Stimulated activated CD4-positive, alpha-beta T cell treated with anti-CD3 and anti-CD28 coated beads, Interleukin-12 subunit alpha, Interleukin-12 subunit beta, amount 100 ng/mL, for 4 hours (primary cell): ENCODE measurements at places on chromosomes 3 and 15.

- no peak for DNase-seq
These were observed 239.3 kb downstream of the CPNE4 start for GRCh38 chr3:131795390-131796090.

DNA sequence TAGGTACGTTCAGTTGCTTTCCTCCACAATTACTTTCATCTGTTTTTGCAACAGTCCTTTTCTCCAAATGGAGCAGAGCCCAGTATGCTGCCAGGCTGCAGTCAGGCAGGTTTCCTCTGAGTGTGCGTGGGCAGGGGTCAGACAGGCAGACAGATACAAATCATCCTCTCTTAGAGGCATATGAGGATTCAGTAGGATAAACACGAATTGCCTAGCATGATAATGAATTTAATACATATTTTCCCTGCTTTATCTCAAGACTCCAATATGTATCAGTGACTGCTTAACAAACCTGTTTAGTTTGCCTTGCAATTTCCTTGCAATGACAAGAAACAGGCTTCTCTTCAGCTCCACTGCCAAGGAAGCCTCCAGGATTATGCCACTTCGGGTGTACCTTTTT, 140.7 kb upstream of the NR2E3 start:
- DNase-seq: no peak

DNA sequence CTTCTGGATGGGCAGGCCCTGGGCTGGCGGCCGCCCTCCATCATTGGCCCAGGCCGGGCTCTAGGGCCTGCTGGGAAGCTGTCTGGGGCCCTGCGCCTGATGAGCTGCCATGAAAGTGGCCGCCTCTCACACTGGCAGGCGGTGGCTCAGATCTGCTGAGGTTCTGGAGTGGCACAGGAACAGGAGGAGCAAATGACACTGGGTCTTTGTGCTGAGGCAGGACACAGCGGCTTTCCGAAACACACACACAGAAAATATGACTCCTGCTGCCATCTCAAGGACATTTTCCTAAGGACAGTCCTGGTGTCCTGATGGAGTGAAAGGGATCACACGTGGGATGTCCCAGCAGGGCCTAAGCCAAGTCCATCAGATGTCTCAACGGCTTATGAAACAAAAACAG, 103.5 kb downstream of the NUP210 start:
- no peak for DNase-seq

DNA sequence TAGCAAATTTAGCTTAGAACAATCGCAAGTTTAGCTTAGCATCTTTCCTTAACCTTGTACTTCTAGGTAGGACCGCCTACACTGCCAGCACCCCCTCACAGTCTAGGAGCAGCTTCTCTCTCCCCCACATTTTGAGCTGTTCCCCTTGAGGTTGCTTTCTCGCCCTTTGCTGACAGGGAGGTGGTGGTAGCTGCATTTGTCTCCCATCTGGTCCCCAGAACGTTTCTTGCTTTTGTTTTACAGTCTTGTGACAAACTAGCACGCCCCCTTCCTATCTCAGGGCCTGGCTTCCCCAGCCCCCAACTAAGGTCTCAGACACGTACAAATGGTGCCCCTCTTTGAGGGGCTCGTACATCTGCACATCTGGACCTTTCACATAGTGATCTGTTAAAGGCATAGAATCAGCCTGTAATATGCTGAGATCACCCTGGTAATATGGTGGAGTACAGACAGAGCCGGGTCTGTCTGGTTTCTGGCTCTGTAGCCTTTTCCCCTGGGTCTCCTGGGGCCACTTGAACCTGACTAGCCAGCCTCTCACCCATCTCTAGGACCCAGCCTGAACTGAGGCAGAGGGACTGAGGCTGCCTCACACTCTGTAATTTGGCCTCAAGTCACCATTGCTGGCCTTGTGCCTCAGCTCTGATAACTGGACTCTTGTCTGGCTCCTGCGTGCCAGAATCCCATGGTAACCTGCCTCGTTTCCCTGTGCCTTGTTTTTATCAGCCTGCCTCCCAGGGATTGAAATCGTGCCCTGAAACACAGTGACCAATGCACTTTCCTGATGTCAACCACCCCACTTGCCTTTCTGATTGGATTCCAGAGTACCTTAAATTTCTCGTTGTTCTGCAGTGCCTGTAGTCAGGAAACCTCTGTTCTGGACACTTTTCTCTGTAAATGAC, 27.7 kb downstream of the CRTC3 start:
- no peak for DNase-seq

DNA sequence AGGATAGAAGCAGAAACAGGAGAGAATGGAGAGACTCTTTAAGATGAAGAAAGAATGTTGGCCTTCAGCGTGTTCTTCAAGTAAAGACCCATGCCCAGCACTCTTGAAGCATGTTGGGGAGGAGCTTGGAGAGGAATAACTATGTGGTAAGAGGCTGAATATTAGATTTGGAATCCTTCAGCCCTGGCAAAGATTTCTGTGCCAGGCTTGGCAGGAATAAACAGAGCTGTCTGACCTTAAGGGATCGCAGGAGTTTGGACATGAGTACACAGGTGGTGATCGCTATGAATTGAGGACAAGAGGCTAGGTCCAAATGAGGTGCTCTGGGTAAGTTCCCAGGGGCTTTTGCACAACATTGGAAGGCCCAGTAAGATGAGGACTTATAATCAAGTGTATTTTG, 132.6 kb upstream of the TBL1XR1 start:
- DNase-seq: no peak

GRCh38 chr3:193857996-193858395, 265.0 kb downstream of the OPA1 start:
- DNase-seq: no peak

GRCh38 chr15:87099916-87100315, 1020.2 kb downstream of the AGBL1 start:
- DNase-seq: no peak

DNA sequence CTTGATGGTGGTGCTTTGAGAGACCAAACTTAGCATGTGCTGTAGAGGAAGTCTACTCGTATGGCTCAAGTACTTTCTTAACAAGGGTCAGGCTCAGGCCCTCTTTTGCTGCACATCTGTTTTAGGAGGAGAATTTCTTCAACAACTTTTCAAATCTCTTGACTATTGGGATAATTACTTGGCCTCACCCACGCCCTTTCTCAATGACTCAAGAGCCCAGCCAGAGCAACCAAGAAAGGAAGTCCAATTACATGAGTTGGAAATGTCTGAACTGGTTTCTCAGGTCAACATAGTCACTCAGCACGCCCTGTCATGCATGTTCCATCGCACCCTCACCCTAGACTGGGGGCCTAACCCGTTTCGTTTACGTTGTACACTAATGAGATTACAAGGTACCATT, 44.8 kb upstream of the UMPS start:
- no peak for DNase-seq

DNA sequence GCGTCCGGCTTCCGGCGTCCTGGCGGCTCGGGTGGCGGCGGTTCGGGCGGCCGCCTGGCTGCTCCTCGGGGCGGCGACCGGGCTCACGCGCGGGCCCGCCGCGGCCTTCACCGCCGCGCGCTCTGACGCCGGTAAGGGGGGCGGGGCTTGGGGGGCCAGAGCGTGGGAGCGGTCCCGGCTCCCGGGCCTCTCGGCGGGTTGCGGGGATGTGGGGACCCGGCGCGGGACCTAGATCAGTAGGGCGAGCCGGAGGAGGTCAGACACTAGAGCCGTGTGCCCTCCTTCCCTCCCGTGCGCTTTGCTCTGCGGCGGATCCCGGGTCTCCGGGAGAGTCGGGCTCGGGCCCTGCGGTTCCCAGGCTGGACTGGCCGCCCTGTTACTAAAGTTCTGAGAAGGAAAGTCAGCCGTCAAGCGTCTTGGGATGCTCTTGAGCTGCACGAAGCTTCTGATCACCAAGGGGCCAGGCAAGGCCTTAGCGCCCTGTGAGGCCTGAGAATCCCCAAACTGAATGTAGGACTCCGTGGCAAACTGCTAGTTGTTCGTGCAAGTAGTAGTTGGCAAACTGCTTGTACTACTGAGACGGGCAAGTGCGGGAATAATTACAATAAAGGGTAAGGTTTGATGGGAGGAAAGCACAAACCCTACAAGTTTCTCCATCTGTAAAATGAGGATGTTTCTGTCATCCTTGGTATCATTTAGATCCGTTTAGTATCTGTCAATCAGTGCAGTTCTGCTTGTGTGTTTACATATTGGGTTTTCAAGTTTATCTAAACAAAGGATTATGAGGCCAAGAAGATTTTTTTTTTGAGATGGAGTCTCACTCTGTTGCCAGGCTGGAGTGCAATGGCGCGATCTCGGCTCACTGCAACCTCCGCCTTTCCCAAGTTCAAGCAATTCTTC, 587 bp downstream of the PIGX start:
- peak; percentile 70 for DNase-seq

DNA sequence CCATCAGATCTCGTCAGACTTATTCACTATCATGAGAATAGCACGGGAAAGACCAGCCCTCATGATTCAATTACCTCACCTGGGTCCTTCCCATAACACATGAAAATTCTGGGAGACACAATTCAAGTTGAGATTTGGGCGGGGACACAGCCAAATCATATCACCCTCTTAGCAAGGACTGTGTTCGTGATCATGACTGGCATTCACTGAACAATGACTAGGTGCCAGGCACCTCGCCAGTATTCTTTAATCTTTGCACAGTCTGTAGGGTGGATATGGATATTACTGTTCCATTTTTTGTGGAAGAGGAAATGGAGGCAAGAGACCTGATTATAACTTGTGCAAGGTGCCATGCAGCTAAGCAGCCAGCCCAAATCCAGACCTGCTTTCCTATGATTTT, 77.5 kb downstream of the IGF1R start:
- DNase-seq: no peak

GRCh38 chr15:101050623-101051290, 131.6 kb downstream of the LRRK1 start:
- DNase-seq: no peak

DNA sequence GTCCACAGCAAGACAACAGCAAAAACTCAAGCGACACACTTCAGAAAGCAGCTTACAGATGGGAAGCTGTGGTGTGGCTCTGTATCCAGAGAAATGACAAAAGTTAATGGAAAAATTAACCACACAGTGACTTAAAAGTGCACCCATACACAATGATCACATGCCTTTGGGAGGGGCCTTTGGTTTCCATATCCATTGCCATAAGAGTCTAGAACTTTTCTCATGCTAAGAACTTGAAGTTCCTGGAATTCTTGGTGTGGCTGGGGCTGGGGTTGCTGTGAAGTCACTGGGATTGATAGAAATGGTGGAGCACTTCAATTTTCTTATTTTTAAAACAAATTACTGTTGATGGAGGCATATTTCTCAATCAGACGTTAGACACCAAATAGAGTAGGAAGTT, 108.6 kb upstream of the FEZF2 start:
- no peak for DNase-seq

GRCh38 chr3:105944276-105944675, 75.5 kb upstream of the CBLB start:
- no peak for DNase-seq

DNA sequence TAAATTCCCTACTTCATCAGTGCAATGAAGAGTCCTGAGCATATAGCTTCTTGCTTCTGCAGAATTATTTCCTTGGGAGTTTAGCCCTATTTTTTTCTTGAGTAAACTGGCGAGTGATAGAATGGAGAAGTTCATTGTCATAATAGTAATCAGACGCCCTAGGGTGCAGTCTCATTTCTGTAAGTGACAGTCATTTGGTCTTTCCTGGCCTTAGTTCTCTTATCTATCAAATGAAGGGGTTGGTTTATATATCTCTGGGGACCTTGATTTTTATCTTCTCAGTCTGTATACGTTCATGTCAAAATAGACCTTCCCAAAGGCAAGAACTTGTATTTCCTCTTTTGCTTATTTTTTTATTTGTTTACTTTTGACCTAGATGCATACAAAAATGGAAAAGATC, 9.9 kb upstream of the ALPK3 start:
- no peak for DNase-seq

DNA sequence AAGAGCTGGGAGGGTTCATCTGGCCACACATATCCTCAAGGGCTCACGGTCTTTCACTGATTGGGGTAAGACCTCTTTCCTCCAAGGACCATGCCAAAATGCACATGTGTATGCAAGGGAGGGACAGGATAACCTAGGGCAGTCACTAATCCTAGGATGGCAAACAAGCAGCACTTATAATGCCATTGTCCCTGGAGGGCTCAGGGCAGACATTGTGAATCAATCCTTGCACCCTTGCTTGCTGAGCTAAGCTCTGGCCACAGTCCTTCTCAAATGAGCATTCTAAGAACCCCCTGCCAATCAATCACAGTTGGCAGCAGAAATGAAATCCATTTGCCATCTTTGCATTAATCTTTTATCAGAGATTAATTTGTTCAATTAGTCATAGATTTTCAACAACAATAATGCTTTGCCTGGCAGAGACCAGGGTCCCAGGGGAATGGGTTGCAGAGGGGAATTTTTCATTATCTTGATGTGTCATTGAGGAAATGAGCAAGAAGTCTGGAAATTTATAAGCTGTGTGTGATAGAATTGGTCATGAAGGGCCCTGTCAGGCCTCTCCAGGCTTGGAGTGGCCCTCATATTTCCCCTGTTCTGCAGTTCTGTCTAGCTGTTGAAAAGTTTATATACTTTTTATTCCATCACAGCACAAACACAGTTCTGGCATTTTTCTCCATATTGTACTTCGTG, 57.2 kb upstream of the KY start:
- no peak for DNase-seq

DNA sequence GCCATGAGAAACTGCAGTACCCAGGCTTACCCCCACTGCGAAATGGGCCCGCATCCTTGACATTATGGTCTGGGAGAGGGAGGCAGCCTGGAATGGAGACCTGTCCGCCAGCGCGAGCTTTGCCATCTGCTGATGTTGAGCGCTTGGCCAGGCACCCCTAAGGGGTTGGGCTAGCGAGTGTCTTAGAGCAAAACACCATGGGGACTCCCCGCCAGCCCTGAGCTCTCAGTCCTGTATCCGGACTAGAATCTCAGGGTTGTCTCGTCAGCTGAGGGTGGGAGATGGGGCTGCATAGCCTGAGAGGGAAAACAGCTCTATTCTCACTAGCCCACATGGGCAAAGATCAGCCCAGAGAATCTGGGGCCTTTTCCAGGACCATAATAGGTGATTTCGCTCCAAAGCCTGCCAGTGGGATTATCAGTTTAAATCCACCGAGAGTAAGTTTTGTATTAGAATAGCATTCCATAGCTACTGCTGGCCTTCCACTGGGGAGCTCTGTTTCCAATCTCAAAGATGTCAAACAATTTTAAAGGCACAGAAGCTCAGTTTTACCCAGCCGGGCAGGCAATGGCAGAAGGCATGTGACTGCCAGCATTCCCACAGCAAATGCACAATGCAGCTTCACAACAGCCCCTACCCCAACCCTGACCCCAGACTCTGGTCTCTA, 167.5 kb upstream of the TPM1 start:
- no peak for DNase-seq

GRCh38 chr15:31062911-31063310, 38.6 kb downstream of the TRPM1 start:
- no peak for DNase-seq

- no peak for DNase-seq
These were observed 108.4 kb upstream of the RASGRP1 start for GRCh38 chr15:38672814-38673670.

DNA sequence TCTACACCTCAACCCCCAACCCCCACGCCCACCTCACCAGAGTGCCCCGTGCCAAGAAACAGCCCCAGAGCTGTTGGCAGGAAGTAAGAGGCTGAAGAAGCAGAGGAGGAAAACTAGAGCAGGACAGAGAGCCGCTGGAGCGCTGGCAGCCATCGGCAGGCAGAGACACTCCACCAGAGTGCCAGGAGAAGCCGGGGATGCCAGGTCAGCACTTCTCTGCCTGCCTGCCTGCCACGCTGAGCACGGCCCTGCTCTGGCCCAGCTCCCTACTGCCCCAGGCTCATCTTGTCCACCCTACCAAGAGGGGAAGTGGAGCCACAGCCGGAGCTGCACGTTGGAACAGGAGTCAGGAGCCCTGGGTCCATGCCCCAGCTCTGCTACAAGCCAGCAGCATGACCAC, 29.7 kb downstream of the CACNA2D2 start:
- no peak for DNase-seq

GRCh38 chr3:147507638-147508286, 98.6 kb downstream of the ZIC1 start:
- DNase-seq: no peak
